ENCODE measurements at places on chromosomes 1 and 21.
A peak's percentile ranks its signal among the peaks of the same experiment; 100 is the strongest.

DNA sequence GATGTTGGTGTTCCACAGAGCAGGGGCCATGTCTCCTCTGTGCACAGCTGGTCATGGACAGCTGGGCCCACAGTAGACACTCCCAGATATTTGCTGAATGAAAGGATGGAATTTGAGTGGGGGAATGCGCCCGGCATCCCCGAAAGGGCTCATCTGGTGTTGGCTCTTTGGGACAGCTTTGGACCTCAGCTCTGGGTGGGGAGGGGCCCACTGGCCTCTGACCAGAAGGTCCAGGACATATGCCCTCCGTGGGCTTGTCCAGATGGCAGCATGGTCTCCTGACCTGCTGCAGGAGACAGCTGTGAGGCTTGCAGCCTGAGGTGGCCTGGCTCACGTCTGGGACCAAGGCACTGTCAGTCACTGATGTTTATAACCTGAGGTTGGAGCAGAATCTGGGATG lies 160.4 kb upstream of the AJAP1 start:
- no peak for DNase-seq

DNA sequence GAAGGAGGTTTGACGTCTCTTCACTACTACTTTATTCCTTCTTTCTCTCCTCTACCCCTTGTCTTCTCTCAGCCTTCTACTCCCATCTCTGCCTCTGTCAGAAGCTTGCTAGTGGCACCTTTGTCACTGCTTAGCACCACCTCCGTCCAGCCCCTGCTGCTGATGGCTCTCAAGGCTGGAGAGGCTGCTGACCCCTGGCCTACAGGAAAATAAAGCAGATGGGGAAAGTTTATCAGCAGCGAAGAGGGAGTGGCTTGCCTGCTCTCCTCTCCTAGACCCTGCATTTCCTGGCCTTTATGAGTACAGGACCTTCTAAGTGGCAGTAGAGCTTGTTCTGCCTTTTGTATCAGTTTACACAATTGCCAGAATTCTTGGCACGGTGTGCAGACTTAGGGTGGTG lies 27.0 kb downstream of the PROX1 start:
- no peak for DNase-seq

DNA sequence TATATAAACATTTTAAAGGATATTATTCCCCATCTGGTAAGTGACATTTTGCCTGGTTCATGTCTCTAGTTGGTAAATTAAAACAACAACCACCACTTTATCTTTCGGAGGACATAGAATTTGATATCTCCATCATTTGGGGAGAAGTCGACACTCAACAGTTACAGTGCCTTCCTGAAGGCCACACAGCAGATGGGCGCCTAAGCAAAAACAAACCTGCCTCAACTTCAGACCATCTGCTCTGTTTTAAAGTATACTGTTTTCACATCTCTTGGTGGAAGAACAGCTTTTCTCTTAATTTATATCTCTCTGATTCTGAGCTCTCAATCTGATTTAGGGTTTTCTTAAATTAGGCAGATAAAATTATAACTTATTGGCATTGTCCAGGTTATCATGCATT lies 282.2 kb downstream of the RYR2 start:
- DNase-seq = no peak

DNA sequence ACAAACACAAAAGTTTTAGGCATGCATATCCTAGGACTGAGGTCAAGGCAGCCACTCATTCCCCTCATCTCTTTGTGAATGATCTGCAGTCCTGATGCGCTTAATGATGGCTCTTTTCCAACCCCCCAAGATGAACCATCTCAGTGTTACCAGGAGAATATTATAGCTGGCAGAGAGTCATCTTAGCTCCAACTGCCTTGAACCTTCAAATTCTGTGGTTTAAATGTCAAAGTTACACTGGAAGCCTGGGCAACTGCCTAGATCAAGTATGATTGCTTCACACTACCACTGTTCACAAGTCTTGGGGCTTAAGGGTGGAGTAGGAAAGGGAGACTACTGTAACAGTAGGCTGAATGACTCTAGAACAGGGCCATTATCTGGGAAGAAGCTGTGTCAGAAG lies 8.0 kb upstream of the MYBPHL start:
- DNase-seq = no peak

DNA sequence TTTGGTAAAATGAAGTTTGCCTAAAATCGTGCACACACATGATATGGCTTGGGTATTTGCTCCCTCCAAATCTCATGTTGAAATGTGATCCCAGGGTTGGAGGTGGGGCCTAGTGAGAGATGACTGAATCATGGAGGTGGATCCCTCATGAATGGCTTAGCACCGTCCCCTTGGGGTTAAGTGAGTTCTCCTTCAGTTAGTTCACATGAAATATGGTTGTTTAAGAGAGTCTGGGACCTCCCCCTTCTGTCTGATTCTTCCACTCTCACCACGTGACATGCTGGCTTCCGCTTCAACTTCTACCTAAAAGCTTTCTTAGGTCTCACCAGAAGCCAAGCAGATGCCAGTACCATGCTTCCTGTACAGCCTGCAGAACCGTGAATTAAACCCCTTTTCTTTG lies 58.4 kb downstream of the SIPA1L2 start:
- peak; percentile 43 for DNase-seq

DNA sequence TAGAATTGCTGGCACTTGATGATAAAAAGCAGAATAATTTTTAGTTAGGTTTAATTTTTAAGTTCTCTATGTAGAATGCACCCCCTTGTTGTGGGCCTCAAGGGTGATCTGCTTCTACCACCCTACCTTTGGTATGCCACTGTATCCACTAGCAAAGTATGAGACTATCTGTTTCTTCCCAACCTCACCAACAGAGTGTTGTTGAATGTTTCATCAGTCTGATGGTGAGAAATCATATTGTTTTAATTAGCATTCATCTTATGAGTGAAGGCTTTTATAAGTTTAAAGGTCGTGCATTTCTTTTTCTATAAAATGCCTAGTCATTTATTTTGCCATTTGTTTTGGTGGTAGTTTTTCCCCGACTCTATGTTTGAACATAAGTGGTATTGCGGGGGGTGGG lies 141.0 kb downstream of the MAGI3 start:
- no peak for DNase-seq

GRCh38 chr1:186060226-186060625 lies 314.8 kb downstream of the TPR start:
- no peak for DNase-seq

DNA sequence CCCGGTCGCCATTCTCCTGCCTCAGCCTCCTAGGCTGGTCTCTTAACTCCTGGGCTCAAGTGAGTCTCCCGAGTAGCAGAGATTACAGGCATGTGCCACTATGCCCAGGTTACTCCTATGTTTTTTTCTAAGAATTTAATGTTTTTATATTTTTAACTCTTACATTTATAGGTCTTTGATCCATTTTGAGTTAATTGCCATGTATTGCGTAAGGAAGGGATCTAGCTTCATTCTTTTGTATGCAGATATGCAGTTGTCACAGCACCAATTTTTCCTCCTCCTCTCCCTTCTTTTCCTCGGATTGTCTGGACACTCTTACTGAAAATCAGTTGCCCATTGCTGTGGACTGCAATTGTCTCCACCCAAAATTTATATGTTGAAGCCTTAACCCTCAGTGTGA lies 11.5 kb downstream of the BTBD8 start:
- no peak for DNase-seq

GRCh38 chr1:192516776-192517297 lies 58.7 kb upstream of the RGS1 start:
- peak; percentile 90 for DNase-seq

DNA sequence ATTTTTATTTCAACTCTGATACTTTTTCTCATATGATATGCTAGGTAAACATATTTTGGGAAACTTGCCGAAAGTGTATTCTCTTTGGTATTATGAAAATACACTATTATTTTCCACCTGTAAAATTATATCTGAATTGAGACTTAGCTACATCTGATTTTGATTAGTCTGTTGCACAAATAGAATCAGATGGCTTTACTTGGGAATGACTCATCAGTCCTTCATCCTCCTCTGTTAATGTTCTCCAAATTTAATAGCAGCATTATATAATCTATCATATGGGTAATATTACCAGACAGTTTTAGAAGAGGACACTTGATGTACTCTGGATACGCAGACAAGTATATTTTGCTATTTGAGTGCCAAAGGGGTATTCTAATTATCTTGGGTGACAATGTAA lies 245.3 kb downstream of the CTH start:
- no peak for DNase-seq

DNA sequence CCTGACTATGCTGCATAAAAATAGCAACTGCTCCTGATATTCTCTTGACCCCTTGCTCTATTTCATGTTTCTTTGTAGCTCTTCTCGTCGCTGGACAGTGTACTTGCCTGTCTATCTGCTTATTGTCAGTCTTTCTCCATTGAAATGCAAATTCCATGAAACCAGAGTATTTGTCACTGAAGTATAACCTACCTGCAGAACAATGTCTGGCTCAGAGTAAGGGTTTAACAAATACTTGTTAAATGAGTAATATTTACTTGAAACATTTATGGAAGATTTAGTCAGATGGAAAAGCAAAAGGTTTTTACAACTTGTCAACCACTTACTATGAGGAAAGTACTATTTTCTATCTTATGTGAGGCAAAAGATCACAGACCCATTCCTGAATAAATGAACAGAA lies 19.9 kb upstream of the ERICH3 start:
- DNase-seq = no peak

- no peak for DNase-seq
These were observed 40.9 kb upstream of the RALGPS2 start for GRCh38 chr1:178684111-178684510.

DNA sequence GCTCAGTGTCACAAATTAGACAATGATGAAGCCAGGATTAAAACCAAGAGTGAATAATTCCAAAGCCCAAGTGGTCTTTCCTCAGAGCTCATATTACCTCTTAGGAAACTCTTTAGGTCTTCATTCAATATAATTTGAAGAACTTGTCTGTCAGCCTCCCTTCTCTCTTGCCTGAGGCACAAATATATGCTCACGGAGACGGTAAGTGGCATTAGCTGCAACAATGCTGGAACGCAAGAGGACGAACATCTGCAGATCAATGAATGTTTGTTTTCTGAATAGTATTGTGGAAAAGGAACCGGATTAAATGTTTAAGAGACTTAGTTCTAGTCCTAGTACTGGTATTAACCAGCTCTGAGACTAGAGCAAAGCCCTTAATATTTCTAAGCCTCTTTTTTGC lies 39.7 kb upstream of the LYST start:
- no peak for DNase-seq

- DNase-seq = peak; percentile 83
These were observed 11.7 kb upstream of the HSD11B1 start for GRCh38 chr1:209692745-209693504.

- DNase-seq = peak; percentile 49
These were observed 99.5 kb upstream of the DUSP10 start for GRCh38 chr1:221841251-221841982.

GRCh38 chr1:11468878-11469277 lies 10.1 kb upstream of the DISP3 start:
- no peak for DNase-seq

- peak; percentile 28 for DNase-seq
These were observed 101.6 kb upstream of the TARDBP start for GRCh38 chr1:10910681-10911489.

DNA sequence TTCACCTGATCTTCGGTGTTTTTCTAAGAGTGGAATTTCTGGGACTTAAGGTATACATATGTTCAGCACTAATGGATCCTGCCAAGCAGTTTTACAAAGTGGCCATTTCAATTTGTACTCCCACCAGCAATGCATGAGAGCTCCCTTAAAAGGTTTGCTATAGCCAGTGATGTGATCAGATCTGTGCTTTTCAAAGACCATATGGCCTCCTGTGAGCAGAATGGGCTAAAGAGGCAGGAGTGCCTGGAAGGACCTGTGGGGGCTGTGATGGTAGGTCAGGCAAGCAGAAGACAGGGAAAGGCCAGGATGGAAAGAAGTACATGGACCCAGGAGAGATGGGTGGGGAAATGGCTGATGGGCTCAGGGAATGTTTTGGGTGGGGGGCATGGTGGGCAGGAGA lies 252.7 kb downstream of the DISC1 start:
- DNase-seq = no peak

GRCh38 chr1:224081604-224082003 lies 32.3 kb upstream of the FBXO28 start:
- no peak for DNase-seq

DNA sequence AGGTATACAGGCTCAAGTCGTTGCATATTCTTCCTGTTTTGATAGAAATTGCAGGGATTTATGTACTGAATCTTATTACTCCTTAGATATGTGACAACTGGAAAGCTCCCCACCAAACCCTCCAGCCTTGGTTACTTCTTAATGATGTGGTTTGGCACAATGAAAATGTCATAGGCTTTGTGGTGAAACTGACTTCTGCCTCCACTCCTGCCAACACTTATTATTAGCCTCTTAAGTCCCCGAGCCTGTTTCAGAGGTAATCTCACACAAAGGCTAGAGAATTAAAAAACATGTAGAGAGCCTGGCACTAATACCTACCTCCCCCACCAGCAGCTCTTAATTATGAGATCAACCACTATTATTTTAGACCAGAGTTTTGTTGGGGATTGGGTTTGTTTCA lies 4.2 kb downstream of the COX20 start:
- no peak for DNase-seq

DNA sequence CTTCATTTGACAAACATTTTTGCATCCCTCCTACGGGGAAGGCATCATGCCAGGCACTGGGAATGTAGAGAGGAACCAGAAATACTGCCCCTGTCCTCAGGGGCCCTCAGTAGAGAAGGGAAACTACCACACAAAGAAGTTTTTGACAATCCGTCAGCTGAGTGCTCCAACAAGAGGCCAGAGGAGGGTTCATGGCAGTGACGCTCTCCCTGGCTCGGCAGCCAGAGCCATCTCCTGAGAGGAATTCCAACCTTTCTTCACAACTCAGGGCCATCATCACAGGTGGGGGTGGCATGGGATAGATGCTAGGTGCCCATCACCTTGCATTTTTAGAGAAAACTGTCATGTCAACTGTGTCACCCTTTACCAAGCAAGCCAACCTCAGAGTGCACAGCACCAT lies 154.1 kb downstream of the HIVEP3 start:
- DNase-seq = no peak

DNA sequence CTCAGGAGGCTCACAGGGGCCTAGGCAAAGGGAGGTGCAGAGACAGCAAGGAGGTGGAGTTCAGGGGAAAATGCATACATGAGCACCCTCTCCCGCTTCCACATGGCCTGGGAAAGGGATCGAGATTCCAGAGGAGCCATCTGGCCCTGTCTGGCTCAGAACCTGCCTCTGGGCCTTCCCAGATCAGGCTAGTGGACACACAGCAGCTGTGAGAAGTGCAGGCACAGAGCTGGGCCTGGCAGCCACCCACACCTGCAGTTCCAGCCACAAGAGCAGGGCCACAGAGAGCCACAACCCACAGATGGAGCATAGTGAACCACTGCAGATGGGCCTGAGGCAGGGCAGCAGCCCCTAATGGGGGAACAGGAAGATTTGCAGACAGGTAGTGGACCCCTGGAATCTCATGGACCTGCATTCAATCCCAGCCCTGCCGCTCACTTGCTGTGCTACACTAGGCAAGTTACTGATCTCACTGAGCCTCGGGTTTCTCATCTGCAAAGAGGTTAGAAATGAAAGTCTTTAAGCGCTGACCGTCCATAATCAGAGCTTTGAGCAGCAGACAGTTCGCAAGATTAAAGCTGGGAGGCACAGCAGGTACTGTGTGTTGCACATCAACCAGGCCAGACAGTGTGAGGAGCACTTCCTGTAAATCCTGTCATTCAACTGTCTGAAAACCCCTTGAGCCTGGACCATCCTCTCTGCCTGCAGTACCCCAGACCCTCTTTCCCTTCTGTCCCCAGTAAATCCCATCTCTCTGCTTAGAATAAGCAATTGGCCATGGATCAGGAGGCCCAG lies 58.0 kb downstream of the MATN1 start:
- no peak for DNase-seq

GRCh38 chr1:160083968-160084770 lies 2.8 kb downstream of the KCNJ9 start:
- DNase-seq = peak; percentile 33

GRCh38 chr1:182438326-182438725 lies 11.6 kb upstream of the RGSL1 start:
- DNase-seq = no peak

Measured in mesenchymal stem cell (in vitro differentiated cells and primary cell).